ENCODE measurements at places on chromosomes 7 and 10.

DNA sequence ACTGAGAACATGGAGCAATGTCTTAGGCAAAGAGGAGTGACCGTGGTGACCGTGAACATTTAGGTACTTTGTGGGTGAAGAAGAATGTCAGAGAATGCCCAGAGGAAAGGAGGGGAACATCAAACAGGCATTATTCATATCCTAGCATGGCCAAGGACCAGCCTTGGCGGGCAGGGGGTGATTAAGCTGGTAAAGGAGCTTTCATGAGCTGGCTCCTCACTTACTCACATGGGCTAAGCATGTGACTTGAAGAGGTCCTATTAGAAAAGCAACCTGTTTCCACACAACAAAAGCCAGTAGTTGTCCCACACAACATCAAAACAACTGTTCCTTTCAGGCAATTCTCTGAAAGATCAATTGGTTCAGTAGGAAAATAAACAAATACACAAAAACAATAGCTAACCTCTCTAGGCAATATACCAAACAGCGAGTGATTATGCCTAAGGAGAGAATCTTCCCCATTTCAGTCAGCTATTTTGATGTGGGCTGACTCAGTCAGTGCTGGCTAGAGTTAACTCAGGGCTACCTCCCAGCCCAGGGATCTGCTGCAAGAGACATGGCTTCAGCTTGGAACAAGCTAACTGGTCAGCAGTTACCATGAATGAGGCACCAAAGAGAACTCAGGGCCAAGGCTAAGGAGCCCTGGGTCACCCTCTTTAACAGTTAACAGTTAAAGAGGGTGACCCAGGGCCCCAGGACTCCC, 283.5 kb downstream of the ARHGAP12 start:
- no peak for DNase-seq

DNA sequence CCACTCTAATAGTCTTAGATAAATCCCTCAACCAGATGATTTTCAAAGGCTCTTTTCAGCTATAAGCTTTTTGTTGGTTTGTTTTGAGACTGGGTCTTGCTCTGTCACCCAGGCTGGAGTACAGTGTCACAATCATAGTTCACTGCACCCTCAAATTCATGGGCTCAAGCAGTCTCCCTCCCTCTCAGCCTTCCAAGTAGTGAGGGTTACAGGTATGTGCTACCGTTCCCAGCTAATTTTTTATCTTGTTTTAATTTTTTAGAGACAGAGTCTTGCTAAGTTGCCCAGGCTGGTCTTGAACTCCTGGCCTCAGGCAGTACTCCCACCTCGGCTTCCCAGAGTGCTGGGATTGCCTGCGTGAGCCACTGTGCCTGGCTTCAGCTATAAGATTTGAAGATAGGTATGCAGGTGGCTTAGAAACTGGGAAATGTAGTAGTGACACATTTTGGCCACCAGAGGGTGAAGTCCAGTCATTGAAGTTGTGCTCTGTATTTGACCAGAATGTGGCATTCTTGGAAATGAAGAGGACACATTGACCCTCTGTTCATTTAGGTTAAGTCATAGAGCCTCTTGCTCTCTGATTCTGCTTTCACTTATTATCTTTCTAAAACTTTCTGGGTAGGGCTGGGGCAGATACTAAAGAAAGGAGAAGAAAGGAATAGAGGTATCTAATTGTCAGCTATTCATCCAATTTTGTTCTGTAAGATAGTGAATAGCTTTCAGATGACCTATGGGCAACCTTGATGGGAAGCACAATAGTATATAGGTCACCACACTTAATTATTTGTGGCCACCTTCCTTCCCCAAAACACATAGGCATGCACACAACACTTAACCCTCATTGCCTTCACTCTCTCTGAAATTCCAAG, 36.0 kb downstream of the R3HCC1L start:
- no peak for DNase-seq

- no peak for DNase-seq
These were observed 54.8 kb downstream of the TBXAS1 start for GRCh38 chr7:139883814-139884213.

GRCh38 chr10:102673819-102674511, 29.7 kb downstream of the TRIM8 start:
- DNase-seq, result peak; percentile 35

- DNase-seq, result no peak
These were observed 722.6 kb downstream of the GRID1 start for GRCh38 chr10:85643845-85644525.

- no peak for DNase-seq
These were observed 21.4 kb upstream of the RSBN1L start for GRCh38 chr7:77674878-77675277.

GRCh38 chr10:23001901-23002516, 74.2 kb downstream of the ARMC3 start:
- no peak for DNase-seq

DNA sequence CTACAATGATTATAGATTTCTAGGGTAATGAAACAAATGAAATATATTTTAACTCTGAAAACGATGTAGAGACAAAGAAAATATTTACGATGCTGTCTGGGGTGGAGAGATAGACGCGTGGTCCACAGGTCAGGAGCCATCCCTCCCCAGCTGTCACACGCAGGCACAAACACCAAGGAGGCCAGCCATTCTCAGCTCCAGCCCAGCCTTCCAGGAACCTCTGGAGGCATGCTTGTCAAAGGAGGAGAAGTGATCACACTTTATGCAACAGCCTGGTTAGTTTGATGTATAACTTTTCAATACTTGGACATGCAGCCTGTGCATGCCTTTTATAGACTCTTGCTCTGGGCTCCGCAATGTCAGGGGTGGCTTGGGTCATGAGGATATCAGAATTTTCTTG, 391.5 kb upstream of the MGMT start:
- no peak for DNase-seq

DNA sequence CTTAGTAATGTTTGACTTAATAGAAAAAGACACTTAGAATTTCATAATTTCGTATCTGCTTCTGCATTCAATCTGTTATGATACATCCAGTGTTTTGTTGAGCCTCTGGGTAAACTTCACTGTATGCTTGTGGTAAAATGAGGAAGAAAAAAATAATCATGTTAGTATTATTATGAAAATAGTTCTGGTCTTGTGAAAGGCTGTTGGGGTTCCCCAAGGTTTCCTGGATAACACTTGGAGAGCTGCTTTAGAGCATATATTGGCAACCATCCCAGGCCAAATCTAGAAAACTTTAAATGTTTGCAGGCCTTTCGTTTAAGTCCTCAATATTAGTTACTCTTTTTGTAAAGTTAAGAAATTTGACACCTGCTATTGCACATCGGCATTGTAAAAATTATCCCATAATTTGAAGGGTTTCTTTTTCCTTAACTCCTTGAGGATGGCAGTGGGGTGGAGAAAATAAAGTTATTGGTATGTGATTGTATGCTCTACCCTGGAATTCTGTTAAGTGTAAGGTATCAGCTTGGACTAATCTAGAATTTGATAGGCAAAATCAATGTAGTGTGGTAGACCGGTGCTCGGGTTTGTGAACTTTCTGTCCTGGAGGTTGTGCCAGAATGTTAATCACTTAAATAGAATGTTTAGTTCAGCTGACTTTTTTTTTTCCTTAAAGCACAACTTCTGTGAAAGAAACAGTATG, 54.5 kb downstream of the WAC start:
- no peak for DNase-seq

DNA sequence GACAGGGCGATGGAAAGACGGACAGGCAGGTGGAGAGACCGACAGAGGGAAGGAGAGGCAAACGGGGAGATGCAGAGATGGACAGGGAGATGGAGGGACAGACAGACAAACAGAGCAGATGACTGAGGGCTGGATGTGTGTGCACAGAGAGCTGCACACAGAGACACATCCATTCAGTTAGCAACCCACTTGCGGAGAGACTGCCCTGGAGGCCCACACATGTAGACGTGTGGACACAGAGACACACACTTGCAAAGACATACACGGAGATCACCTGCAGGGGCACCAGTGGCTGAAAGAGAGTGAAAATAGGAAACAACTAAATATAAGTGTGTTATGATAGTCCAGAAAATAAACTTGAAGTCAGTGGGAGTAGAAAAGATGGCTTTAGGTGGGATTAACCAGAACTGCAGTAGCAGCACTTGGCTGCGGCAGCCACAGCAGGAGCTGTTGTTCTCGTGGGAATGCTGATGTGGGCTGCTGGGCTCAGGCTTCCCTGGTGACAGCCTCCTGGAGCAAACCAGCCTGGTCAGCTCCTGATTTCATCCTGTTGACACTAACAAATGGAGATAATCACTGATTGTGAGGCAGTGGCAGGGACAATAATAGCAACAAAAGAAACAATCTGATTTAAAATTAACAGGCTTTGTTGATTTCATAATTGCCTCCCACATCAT, 134.1 kb downstream of the CCNY start:
- DNase-seq, result no peak

- DNase-seq, result no peak
These were observed 97.4 kb downstream of the ZRANB1 start for GRCh38 chr10:125039354-125039769.

DNA sequence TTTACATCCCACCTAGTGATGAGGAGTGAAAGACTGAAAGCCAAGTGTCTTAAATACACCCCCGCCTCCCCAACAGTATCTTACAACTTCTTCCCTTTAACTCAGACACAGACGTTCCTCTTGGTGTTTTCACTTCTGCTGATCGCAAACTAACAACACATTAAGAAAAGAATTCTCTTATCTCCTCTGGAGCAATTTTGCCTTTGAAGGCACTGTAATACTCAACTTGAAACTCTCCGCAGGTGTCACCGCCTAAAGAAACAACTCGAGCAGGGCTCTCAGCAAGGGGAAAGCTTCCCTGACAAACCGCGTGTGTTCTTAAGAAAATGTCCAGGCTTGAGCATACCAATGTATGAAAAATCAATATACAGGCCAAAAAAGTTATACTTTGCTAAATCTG, 452 bp downstream of the SEMA3C start:
- no peak for DNase-seq

GRCh38 chr10:130329792-130330191, 193.6 kb downstream of the GLRX3 start:
- DNase-seq, result no peak

DNA sequence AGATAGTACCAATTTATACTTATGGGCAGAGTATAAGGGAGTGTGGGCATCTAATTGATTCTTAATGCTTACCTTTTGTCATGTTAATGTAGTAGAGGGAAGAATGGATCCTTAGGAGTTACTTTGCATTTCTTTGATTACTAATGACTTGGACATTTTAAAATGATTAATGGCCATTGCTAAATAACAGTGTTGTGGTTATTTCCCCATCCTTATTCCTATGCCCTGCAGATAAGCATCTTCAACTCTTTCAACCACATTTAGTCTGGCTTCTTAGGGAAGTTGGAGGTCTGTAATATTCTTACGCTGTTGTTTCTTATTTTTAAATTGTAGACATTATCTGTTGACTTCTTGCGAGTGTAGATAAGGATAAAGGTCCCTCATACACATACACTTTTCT, 37.2 kb downstream of the KAT6B start:
- DNase-seq, result no peak

DNA sequence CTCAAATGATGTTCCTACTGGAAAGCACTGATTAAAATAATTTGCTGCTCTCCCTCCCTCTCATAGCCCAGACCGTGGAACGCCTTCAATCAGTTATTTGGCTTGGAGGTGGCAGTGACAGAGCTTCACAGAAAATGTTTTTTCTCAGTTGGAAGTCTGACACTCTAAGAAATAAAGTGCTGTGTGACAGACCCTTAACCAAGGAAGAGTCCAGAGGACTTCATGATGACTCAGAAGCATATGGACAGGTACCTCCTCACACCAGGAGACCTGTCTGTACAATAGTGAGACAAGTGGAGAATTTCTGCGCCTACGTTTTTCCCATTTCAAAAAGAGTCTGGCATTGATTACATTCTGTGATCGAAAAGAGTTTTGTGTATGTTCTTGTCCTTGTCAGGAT, 295.5 kb downstream of the DOCK4 start:
- no peak for DNase-seq

- DNase-seq, result no peak
These were observed 95.5 kb downstream of the FAM204A start for GRCh38 chr10:118246332-118247295.

- no peak for DNase-seq
These were observed 1.8 kb downstream of the LAMB1 start for GRCh38 chr7:108000875-108001763.

GRCh38 chr10:70856454-70856853, 31.9 kb downstream of the PCBD1 start:
- DNase-seq, result no peak

- no peak for DNase-seq
These were observed 178.4 kb downstream of the SH3PXD2A start for GRCh38 chr10:103676851-103677417.

DNA sequence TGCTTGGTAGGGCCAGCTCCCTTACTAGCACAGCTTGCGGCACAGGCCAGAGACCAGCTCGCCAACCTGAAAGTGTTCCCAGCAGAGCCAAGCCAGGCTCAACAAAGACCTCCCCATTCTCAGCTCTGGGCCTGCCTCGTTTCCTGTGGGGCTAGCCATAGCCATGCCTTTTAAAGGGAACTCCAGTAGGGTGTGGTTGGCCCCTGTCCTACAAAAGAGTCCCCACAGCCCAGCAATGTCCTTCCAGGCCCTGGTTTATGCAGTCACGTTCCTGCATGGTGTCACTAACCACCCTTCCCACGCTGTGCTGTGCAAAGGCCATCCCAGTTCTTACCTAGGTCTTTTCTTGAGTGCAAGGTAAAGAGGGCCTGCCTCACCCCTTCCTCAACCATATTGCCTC, 87.8 kb upstream of the LRRC4 start:
- no peak for DNase-seq

GRCh38 chr7:150481186-150481920, 30.9 kb downstream of the GIMAP8 start:
- DNase-seq, result no peak

DNA sequence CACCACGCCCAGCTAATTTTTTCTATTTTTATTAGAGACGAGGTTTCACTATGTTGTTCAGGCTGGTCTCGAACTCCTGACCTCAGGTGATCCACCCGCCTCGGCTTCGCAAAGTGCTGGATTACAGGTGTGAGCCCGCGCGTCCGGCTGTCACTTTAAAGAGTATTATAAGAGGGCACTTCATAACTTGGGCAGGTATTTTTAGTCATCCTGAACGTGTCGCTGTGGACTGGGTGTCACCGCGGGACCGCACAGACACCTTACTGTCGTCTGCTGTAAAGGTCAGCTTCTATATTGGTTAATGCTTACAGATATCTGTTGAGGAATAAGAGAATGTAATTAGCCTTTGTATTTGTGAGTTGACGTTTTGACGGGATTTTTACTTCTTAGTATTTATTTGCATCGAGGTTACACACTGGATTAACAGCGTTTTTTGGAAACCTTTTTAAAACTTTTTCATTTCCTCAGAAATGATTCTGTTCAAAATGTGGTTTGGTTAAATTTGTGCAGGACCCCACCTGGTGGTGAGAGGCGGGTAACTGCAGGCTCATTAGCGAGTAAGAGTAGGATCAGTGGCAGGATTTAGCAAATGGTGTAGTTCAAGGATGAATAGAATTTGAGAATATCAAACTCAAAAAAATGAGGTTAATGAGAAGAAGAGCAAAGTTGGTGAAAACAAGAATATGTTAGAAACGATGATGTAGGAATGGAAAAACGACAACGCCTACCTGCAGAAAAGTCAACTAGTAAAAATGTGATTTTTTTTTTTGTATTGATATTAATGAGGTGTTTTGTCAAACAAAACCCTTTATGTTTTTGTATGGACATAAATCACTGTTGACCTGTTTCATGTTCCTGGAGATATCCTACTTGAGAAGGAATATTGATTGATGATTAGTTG, 3.2 kb downstream of the DNAJB6 start:
- peak; percentile 55 for DNase-seq

- no peak for DNase-seq
These were observed 132.9 kb downstream of the BAMBI start for GRCh38 chr10:28810057-28810870.

- no peak for DNase-seq
These were observed 2.0 kb downstream of the BMPR1A start for GRCh38 chr10:86758189-86759072.

GRCh38 chr7:106010331-106010730, 47.3 kb downstream of the CDHR3 start:
- DNase-seq, result no peak

All from stimulated activated CD4-positive, alpha-beta T cell treated with anti-CD3 and anti-CD28 coated beads, Interleukin-15, amount 100 ng/mL, for 48 hours (primary cell).